ENCODE measurements at places on chromosomes 7 and 10. TPM values are rescaled to one million over a fixed set of nuclear protein-coding genes. Genes with fewer than 3 reads are reported as not detected.

AKR1C8 gene
- total RNA-seq, result not detected

SUN3 gene
- total RNA-seq, result not detected

CYP2C19 gene
- total RNA-seq, result not detected

IDI2 gene
- not detected for total RNA-seq

FAM237B gene
- total RNA-seq, result not detected

MLXIPL gene
- 7.7 TPM for total RNA-seq

- no peak for ATAC-seq
- H3K4me1 ChIP-seq, result no peaks in the 10 kb centered on the region
- H3K27ac ChIP-seq, result no peak overlapping the region
- H3K36me3 ChIP-seq, result peaks cover 30% of the 10 kb centered on the region
- H3K27me3 ChIP-seq, result no peaks in the 10 kb centered on the region
- no peak overlapping the region for H3K4me3 ChIP-seq
Observed at GRCh38 chr7:27842094-27842692, 102.2 kb downstream of the TAX1BP1 start.

- H3K4me3 ChIP-seq, result peak overlapping the region; percentile 52
- no peaks in the 10 kb centered on the region for H3K36me3 ChIP-seq
- peak overlapping the region; percentile 33 for H3K27ac ChIP-seq
Observed at GRCh38 chr10:14173706-14174594, 156.8 kb downstream of the FRMD4A start.

- no peak for ATAC-seq
- no peak overlapping the region for H3K27ac ChIP-seq
- H3K36me3 ChIP-seq, result no peaks in the 10 kb centered on the region
- no peaks in the 10 kb centered on the region for H3K4me1 ChIP-seq
Observed at GRCh38 chr7:102874166-102874829, 38.5 kb upstream of the LRRC17 start.

GRCh38 chr10:14608381-14609001, 166.2 kb downstream of the FAM107B start:
- ATAC-seq, result no peak
- no peaks in the 10 kb centered on the region for H3K27me3 ChIP-seq
- H3K36me3 ChIP-seq, result no peaks in the 10 kb centered on the region
- no peak overlapping the region for H3K27ac ChIP-seq

DNA sequence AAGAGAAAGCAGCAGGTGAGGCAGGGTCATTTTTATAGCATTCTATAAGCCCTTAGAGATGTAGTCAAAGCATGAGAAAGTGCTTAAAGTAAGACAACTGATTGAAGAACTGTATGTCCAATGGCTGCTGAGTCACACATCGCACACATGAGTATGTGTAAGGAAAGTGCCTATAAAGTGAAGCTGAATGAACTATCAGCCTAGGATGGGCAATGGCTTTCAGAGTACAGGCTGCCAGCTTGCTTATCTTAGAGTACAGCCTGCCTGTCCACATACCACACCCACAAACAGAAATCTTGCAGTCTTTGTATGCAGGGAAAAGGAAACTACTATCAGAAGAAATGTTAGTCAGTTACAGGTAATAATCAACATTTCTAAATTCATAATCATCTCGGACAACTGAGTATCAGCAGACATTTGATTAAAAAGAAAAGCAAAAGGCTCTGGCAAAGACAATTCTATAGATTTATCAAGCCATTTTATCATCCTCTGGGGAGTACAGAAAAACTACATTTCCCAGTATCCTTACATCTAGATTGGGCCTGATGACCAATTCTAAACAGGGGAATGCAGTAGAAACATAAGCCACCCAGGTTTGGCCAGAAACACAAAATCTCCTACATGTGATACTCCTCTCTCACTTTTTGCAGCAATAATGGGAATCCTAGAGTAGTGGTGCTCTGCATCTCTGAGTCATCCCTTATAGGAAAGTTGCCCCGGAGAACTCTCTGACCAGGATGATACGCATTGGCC, 16.2 kb upstream of the EPHB6 start:
- H3K4me3 ChIP-seq, result no peak overlapping the region
- no peaks in the 10 kb centered on the region for H3K27me3 ChIP-seq
- H3K36me3 ChIP-seq, result no peaks in the 10 kb centered on the region

GRCh38 chr7:80467069-80467468, 44.8 kb downstream of the GNAT3 start:
- no peak overlapping the region for H3K4me3 ChIP-seq
- H3K27ac ChIP-seq, result no peak overlapping the region
- no peaks in the 10 kb centered on the region for H3K27me3 ChIP-seq
- no peaks in the 10 kb centered on the region for H3K4me1 ChIP-seq
- H3K36me3 ChIP-seq, result no peaks in the 10 kb centered on the region

DNA sequence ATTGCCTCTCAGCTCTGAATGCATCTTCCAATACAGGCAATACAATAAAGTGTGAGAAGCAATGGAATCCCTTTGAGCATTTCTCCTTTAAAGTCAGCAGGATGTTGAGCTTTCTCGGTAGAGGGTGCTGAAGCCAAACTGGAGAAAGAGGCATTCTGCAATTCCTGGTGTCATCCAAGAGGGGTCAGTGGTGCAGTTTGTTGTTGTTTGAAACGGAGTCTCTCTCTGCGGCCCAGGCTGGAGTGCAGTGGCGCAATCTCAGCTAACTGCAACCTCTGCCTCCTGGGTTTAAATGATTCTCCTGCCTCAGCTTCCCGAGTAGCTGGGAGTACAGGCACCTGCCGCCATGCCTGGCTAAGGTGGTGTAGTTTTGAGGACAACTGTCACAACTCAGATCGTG, 486.5 kb downstream of the CALN1 start:
- no peak overlapping the region for H3K4me3 ChIP-seq
- no peak overlapping the region for H3K27ac ChIP-seq
- ATAC-seq, result no peak

DNA sequence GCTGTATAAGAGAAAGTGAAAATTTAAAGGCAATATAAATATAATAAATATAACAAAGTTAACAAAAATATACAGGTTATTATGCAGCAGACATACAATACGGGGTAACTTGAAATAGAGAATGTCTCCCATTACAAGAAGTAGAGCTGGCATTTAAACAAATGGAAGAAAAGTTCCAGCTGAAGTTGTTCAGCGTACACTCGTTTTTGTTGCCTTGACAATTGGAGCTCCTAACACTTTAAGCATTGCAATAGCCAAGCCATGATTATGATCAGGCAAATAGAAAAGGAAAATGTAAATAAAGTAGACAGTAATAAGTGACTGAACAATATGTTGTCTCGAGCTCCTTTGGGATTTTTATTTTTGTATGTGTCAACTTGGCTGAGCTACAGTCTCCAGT, 737.8 kb upstream of the CELF2 start:
- no peak overlapping the region for H3K27ac ChIP-seq
- no peaks in the 10 kb centered on the region for H3K4me1 ChIP-seq
- ATAC-seq, result no peak
- no peaks in the 10 kb centered on the region for H3K27me3 ChIP-seq

- no peak overlapping the region for H3K4me3 ChIP-seq
- no peaks in the 10 kb centered on the region for H3K4me1 ChIP-seq
- H3K27me3 ChIP-seq, result no peaks in the 10 kb centered on the region
- ATAC-seq, result peak; percentile 31
Observed at GRCh38 chr7:21330462-21331178, 97.3 kb upstream of the SP4 start.

DNA sequence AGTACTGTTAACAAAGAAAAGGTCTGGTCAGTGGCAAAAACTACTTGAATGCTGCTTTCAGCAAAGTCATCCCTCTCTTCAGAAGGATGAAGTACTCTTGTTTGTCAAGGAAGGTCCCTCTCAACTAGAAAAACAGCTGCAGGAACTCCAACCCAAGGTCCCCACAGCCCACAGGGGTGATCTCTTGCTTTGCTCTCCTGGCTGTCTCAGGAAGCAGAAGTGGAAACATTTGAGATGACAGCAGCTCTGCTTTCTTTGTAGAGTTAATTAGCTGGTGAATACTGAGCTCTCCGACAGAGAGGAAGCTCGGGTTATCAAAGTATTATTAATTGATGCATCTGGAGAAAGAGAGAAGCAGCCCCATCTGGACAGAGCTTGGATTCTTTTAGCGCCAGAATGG, 25.4 kb upstream of the LRGUK start:
- no peak overlapping the region for H3K4me3 ChIP-seq
- no peaks in the 10 kb centered on the region for H3K36me3 ChIP-seq
- no peak overlapping the region for H3K27ac ChIP-seq
- ATAC-seq, result no peak

DNA sequence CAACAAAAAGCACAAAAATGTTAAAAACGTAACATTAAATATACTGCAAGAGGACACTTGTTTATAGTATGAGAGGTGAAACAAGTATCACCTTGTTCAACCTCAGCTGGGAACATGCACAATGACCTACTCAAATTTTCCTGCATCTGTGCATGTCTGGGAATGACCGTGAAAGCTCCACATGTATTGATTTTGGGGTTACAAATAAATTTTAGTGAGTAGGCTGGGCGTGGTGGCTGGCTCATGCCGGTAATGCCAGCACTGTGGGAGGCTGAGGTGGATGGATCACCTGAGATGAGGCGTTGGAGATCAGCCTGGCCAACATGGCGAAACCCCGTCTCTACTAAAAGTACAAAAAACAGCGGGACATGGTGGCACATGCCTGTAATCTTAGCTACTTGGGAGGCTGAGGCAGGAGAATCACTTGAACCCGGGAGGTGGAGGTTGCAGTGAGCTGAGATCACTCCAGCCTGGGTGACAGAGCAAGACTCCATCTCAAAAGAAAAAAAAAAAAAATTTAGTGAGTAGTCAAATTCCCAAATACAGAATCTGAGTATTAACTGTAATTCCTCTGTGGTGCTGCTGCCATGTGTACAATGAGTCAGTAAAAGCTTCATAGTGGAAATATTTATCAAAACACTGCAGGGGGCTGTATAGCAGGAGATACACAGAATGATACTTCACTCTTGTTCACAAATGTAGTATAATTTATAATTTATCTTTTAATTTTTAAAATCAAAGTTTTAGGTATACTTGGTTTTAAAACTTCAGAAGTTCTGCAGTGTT, 41.1 kb downstream of the SUGCT start:
- no peaks in the 10 kb centered on the region for H3K27me3 ChIP-seq
- no peak overlapping the region for H3K4me3 ChIP-seq
- no peaks in the 10 kb centered on the region for H3K4me1 ChIP-seq
- H3K36me3 ChIP-seq, result no peaks in the 10 kb centered on the region
- no peak for ATAC-seq

All from gastroesophageal sphincter (tissue), 4 donors.